ENCODE measurements at places on chromosomes 4 and X. TPM values are rescaled to one million over a fixed set of nuclear protein-coding genes. Genes with fewer than 3 reads are reported as not detected.

- peak; percentile 78 for DNase-seq
These were observed 155.7 kb downstream of the PAPSS1 start for GRCh38 chr4:107564326-107564725.

DNA sequence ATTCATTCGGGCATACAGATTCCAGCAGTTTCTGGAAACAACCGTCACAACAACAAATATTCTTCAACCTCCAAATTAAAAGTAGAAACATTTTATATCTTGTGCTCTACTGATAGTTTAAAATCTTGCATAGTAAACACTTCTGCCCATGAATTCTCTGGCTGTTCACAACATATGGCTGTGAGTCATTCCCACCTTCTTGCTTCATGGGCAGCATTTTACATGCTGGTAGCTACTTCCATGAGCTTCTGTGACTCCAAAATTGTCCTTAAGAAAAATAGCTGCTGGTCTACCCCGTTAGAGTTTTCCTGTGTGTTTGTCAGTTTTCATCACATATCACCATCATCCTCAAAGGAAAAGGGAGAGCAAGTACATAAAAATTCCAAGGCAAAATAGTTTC is 22.7 kb downstream of the PNPLA4 start:
- peak; percentile 43 for DNase-seq

GRCh38 chr4:98686043-98686707 is 27.8 kb upstream of the TSPAN5 start:
- DNase-seq, result peak; percentile 25

DNA sequence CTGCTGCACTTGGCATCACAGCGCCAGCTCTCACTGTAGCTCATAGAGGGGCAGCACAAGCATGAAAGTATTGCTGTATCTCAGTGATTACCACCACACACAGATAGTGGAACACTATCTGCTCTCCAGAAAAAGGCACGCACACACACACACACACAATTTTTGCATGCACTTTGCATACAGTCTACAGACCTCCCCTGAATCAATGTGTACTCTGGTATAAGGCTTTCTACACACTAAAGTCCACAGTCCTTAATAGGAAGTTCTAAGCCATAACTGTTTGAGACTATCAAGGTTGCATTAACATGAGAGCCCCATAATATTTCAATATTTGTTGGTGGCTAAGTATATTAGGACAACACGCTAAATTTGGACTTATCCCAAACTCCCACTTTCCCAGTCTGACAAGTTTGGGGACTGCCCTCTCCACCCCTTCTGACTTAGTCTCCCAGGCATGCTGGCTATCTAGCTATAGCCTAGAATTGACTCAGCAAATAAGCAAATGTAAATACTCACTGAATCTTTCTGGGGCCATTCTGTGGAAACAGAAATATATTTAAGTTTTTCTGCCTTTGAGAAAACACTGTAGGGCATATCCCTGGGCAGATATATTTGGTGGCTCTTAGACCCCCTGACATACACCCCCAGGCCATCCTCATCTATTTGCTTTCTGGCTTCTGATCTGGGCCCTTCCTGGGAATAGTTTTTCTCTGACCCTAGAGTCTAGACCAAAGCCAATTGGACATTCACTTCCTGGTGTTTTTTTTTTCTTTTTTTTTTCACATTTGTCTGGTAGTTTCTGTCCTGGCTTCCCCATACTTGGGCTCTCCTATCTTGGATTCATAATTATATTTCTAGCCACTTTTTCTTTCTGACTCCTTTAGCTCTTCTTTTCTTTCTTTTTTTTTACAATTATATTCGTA is 36.4 kb upstream of the CT47C1 start:
- DNase-seq, result no peak

Gene DIPK2B
- total RNA-seq, result not detected

- peak; percentile 56 for DNase-seq
These were observed 41.4 kb downstream of the ABHD18 start for GRCh38 chr4:128006592-128006991.

GRCh38 chrX:117996918-117997480 is 119.6 kb downstream of the KLHL13 start:
- no peak for DNase-seq

- DNase-seq, result no peak
These were observed 628 bp downstream of the ZCCHC12 start for GRCh38 chrX:118824173-118824730.
